ENCODE measurements at places on chromosomes 16 and 17. TPM values are rescaled to one million over a fixed set of nuclear protein-coding genes. Genes with fewer than 3 reads are reported as not detected.

DNA sequence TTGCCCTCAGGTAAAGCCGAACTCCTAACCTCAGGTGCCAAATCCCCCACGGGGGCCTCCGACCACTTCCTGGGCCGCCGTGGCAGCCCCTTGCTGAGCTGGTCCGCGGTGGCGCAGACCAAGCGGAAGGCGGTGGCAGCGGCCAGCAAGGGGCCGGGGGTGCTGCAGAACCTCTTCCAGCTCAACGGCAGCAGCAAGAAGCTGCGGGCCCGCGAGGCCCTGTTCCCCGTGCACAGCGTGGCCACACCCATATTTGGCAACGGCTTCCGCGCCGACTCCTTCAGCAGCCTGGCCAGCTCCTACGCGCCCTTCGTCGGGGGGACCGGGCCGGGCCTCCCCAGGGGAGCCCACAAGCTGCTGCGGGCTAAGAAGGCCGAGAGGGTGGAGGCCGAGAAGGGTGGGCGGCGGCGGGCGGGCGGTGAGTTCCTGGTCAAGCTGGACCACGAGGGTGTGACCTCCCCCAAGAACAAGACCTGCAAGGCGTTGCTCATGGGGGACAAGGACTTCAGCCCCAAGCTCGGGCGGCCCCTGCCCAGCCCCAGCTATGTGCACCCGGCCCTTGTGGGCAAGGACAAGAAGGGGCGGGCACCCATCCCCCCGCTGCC is 51.6 kb downstream of the ACTG1 start:
- no peak overlapping the region for H3K4me3 ChIP-seq
- H3K27ac ChIP-seq = no peak overlapping the region
- no peaks in the 10 kb centered on the region for H3K27me3 ChIP-seq
- no peaks in the 10 kb centered on the region for H3K4me1 ChIP-seq
- peaks cover 52% of the 10 kb centered on the region for H3K36me3 ChIP-seq

DNA sequence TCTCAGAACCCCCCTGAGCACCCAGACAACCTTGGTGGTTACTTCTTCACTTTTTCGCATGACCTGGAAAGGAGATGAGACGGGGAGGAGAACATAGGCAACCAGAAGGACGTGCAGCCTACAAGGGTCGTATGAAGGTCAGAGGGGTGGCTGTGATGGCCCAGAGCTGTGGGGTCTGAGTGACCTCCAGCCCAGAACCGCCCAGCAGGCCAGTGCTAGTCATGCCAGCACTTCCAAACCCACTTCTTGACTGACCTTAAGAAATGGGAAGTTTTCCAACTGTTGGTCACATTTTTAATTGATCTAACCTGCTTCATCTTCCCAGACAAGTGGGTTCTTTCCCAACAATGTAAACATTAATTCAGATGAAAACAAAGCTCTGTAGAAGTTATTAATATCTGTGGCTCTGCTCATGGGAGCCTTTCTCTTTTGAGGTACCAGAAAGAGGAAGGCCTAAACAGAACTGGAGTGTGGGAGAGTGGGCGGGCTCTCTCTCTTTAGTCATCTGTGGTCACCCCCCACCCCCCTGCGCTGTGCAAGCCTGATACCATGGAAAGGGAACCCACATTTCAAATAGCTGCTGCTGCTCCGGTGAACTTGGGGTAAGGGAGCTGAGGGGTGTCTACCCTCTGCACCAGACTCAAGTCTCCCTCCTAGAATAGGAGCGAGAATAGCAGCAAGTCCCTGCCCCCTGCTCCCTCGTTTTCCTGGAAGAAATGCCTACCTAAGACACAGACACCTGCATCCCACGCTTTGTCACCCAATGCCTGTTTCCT is 101.6 kb downstream of the RAB11FIP4 start:
- peaks cover 32% of the 10 kb centered on the region for H3K4me1 ChIP-seq
- H3K27me3 ChIP-seq = peaks cover 15% of the 10 kb centered on the region
- H3K4me3 ChIP-seq = no peak overlapping the region

DNA sequence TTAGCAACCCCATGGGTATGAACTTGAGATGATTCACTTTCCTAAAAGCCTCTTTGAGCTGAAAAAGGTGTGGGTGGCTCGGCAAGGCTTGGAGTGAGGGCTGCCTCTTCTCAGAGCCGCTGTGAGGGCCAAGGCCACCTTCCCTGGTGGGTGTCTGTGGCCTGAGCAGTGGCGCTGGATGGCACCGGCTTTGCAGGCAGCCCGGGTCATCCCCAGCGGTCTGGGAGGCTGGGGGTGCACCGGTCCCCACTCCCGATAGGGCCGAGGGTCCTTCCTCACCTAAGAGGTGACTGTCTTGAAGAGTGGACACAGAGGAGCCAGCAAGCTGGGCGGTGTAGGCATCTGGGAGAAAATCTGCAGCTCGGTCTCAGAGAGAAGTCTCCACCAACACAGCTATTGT is 79.2 kb upstream of the RBL2 start:
- no peak for DNase-seq
- H3K27me3 ChIP-seq = no peaks in the 10 kb centered on the region
- no peak overlapping the region for H3K27ac ChIP-seq
- no peaks in the 10 kb centered on the region for H3K36me3 ChIP-seq

DNA sequence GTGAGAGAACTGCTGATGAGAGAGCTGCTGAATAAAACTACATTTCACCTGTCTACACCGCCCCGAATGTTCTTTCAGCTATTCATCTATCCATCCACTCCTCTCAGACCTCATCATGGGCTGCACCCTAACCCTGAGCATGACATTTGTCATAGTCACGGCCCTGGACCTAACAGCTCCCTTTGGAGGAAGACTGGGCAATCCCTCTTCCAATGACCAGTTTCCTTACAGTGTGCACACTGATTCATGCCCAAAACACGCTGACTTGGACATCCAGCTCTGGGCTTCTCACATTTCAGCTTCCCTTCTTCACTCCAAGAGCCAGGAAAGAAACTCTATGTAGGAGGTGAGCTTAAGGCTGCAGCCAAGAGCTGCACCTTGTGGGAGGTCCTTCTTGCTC is 41.8 kb upstream of the ARL4D start:
- no peak overlapping the region for H3K27ac ChIP-seq
- no peaks in the 10 kb centered on the region for H3K4me1 ChIP-seq
- no peak overlapping the region for H3K4me3 ChIP-seq
- no peaks in the 10 kb centered on the region for H3K36me3 ChIP-seq

GRCh38 chr16:86580063-86580790 is 1.9 kb downstream of the FOXL1 start:
- H3K4me1 ChIP-seq = peaks cover 31% of the 10 kb centered on the region
- H3K27ac ChIP-seq = peak overlapping the region; percentile 63

GRCh38 chr16:30030841-30031413 is at the start of gene TLCD3B:
Gene TLCD3B (minus strand): TSS chr16:30031271. CDS start chr16:30030527, 744 bp downstream.
- H3K36me3 ChIP-seq = no peaks in the 10 kb centered on the region
- H3K4me3 ChIP-seq = no peak within 1 kb of the TSS
- DNase-seq = no peak

DNA sequence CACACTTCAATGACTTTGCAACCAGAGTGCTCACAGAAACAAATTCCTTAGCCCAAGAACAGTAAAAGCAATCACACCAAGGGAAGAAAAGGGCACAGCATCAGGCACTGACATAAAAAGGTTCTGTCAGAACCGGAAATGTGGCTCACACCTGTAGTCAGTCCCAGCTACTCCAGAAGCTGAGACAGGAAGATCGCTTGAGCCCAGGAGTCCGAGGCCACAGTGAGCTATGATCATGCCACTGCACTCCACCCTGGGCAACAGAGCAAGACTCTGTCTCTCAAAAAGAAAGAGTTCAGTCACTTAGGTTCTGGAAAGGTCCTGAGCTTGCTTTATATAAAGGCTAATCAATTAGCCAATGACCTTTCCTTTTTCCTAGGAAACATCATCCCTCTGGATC is 22.7 kb downstream of the YWHAE start:
- no peak overlapping the region for H3K4me3 ChIP-seq
- H3K27me3 ChIP-seq = no peaks in the 10 kb centered on the region
- no peak overlapping the region for H3K27ac ChIP-seq
- peaks cover 26% of the 10 kb centered on the region for H3K36me3 ChIP-seq
- no peak for DNase-seq
- H3K4me1 ChIP-seq = peaks cover 89% of the 10 kb centered on the region

DNA sequence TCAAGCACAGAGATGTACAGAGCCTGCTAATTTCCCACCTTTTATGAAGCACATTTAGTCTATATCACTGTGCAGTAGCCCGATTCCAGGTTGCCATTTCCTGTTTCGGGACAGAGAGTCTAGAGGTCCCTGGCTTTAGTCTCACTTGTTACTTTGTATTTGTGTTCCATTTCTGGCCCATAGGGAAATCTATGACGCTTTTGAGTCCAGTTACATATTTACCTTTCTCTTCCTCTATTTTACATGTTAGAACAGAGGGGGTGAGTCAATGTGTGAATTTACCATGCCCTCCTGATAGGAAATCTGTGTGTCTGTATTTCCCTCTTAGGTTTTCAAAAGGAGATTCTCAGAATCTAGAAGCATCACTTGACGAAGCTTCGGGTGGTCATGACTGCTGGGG is 227.1 kb upstream of the ZFHX3 start:
- no peak overlapping the region for H3K27ac ChIP-seq
- H3K36me3 ChIP-seq = no peaks in the 10 kb centered on the region
- DNase-seq = no peak
- H3K4me1 ChIP-seq = no peaks in the 10 kb centered on the region
- H3K4me3 ChIP-seq = no peak overlapping the region
- H3K27me3 ChIP-seq = peaks cover 4% of the 10 kb centered on the region

The CASKIN1 gene
- polyA plus RNA-seq = 0.33 TPM

The CD300H gene
- not detected for polyA plus RNA-seq

DNA sequence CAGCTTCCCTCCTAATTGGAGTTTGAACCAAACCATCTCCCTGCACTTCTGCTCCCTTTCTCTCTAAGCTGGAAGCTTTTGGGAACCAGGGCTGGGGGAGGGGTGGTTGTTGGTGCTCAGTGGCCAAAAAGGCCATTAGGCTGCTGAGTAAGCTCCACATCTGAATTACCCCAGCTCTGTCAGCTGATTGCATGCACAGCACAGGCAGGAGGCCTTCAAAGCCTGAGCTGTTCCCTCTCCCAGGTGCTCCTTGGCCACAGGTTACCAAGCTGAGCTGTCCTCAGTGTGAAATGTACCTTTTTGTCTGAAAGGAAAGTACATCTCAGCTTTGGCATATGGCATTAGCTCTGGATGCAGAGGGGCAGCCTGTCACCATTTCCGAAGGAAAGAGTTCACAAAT is 6.2 kb upstream of the TBKBP1 start:
- no peaks in the 10 kb centered on the region for H3K27me3 ChIP-seq
- H3K4me3 ChIP-seq = no peak overlapping the region
- H3K36me3 ChIP-seq = no peaks in the 10 kb centered on the region
- DNase-seq = no peak

DNA sequence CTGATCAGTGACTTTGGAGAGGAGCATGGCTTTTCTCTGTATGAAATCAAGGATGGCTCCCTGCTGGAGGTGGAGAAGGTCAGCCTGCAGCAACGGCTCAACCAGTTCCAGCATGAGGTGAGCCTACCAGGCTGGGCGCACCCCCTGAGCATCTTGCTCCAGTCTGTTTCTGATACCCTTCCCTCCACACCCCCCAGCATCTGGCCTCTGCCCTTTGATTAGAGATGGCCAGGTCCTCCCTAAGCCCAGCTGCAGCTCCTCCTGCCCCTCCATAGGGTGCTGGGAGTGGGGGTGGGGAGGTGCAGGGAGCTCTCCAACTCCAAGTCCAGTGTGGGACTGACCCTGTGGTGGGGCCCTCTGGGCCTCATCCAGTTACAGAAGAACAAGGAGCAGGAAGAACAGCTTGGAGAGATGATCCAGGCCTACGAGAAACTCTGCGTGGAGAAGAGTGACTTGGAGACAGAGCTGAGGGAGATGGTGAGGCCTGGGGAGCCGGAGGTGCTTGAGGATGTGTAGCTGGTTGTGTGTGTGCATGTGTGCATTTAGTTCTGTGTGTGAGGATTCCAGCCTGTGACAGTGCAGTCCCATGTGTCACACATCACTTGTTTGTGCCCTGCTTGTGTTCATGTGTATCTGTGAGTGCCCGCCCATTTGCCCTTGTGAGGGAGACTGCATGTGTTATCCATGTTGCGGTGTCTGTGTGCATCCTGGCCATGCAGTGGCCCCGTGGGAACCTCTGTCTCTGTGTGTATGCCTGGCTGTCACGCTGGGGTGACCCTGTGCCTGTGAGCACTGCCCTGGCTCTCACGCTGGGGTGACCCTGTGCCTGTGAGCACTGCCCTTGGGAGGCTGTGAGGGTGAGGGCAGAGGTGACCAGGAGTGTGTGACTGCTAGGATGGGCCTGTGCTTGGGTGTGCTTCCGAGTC is 3.0 kb downstream of the TBKBP1 start:
- peak overlapping the region; percentile 99 for H3K4me3 ChIP-seq
- DNase-seq = no peak
- H3K27ac ChIP-seq = peak overlapping the region; percentile 99
- no peaks in the 10 kb centered on the region for H3K4me1 ChIP-seq

The SGCA gene
- 137 TPM for polyA plus RNA-seq
